T-helper 1 cell treated with Interleukin-12 subunit alpha and Interleukin-12 subunit beta and Interleukin-4 antibody, amounts not matched to agents 30 ng/mL and 1 ng/mL, for 36 hours (primary cell): ENCODE measurements at places on chromosomes 13 and 19. TPM values are rescaled to one million over a fixed set of nuclear protein-coding genes. Genes with fewer than 3 reads are reported as not detected.

Gene VSIG10L
- 1.0 and 1.2 TPM in 2 replicates for total RNA-seq

Gene ANKRD24
- total RNA-seq: 0.63 and 0.69 TPM in 2 replicates

Gene KLHL1
- not detected in 2 replicates for total RNA-seq

Gene DCT
- total RNA-seq: 0.20 and 0.61 TPM in 2 replicates

Gene CPB2
- not detected in 2 replicates for total RNA-seq

Gene TFPT
- 39.3 and 48.5 TPM in 2 replicates for total RNA-seq

Gene S1PR5
- total RNA-seq: not detected in 2 replicates
